Smooth muscle cell of the umbilical artery (primary cell): ENCODE measurements at places on chromosomes 5 and 9. TPM values are rescaled to one million over a fixed set of nuclear protein-coding genes. Genes with fewer than 3 reads are reported as not detected.

Gene FOXE1
- total RNA-seq, result not detected in 2 replicates

Gene KYAT1
- 6.5 and 13.7 TPM in 2 replicates for total RNA-seq

Gene RMRP
- total RNA-seq, result 680 and 5,299 TPM in 2 replicates

Gene GRXCR2
- not detected in 2 replicates for total RNA-seq

Gene KIAA0825
- total RNA-seq, result 3.1 and 5.0 TPM in 2 replicates

Gene CDO1
- total RNA-seq, result 0.59 and 1.7 TPM in 2 replicates

Gene CDKN2AIPNL
- 14.8 and 17.5 TPM in 2 replicates for total RNA-seq

Gene PCDHA13
- total RNA-seq, result 0.09 TPM in 1 of 2 replicates, not detected in the other

Gene GPR151
- not detected in 2 replicates for total RNA-seq

Gene PCDHGA5
- total RNA-seq, result 0.89 and 0.92 TPM in 2 replicates

Gene CD274
- 2.7 and 22.5 TPM in 2 replicates for total RNA-seq

Gene OR4F3
- total RNA-seq, result not detected in 2 replicates

Gene IFNW1
- not detected in 2 replicates for total RNA-seq

Gene OTP
- total RNA-seq, result not detected in 2 replicates

Gene SOHLH1
- total RNA-seq, result not detected in 2 replicates

Gene GFRA3
- total RNA-seq, result not detected in 2 replicates

Gene UBTD2
- 20.2 and 23.8 TPM in 2 replicates for total RNA-seq

Gene SAP30L
- 14.8 and 15.8 TPM in 2 replicates for total RNA-seq

Gene GABRA1
- 0.30 TPM in 1 of 2 replicates, not detected in the other for total RNA-seq

Gene CHSY3
- total RNA-seq, result 43.7 and 53.7 TPM in 2 replicates

Gene WDR5
- 14.0 and 21.0 TPM in 2 replicates for total RNA-seq

Gene OR1Q1
- not detected in 2 replicates for total RNA-seq

Gene DMGDH
- 0.30 and 0.37 TPM in 2 replicates for total RNA-seq

Gene LAMC3
- under 0.01 and 0.05 TPM in 2 replicates for total RNA-seq

Gene MYMK
- not detected in 2 replicates for total RNA-seq

Gene KCNN2
- total RNA-seq, result 0.18 and 0.59 TPM in 2 replicates

Gene CCDC69
- 2.0 and 2.7 TPM in 2 replicates for total RNA-seq

Gene OR1L8
- not detected in 2 replicates for total RNA-seq

Gene QSOX2
- total RNA-seq, result 21.4 and 42.6 TPM in 2 replicates

Gene NKD2
- 0.59 TPM in 1 of 2 replicates, not detected in the other for total RNA-seq

Gene TIMD4
- total RNA-seq, result not detected in 2 replicates

Gene HEMGN
- not detected in 2 replicates for total RNA-seq

Gene C5
- total RNA-seq, result 1.5 and 3.0 TPM in 2 replicates

Gene KCNV2
- not detected in 2 replicates for total RNA-seq

Gene SLC45A2
- total RNA-seq, result under 0.01 TPM in 1 of 2 replicates, not detected in the other

Gene CRB2
- not detected in 2 replicates for total RNA-seq
